ENCODE measurements at places on chromosomes 1 and 21. TPM values are rescaled to one million over a fixed set of nuclear protein-coding genes. Genes with fewer than 3 reads are reported as not detected.

LCE1D gene
- not detected for total RNA-seq

SNX7 gene
- 48.3 TPM for total RNA-seq

DNA sequence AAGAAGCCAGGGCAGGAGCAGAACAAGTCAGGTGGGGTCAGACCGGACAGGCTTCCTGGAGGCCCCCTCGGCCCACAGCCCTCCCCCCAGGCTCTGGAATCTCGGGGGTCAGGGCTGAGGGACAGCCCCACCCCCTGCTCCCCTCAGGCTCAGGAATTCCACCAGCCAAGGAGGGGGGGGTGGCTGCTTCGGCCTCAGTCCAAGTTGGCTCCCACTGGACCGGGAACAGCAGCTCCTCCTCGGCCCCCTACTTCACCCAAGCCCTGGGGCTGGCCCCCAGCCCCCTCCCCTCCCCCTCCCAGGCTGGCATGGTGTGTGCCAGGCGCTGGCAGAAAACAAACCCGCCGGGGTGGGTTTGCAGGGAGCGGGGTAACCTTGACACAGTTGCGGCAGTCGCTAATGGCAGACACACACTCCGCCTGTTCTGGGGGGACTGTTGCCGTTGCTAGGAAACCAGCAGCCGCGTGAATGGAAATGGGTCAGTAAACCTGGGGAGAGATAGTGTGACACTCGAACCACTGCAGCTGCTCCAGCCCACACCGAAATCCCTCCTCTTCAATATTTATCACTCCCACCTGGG, 32.4 kb downstream of the AHDC1 start:
- DNase-seq = peak; percentile 85

DNA sequence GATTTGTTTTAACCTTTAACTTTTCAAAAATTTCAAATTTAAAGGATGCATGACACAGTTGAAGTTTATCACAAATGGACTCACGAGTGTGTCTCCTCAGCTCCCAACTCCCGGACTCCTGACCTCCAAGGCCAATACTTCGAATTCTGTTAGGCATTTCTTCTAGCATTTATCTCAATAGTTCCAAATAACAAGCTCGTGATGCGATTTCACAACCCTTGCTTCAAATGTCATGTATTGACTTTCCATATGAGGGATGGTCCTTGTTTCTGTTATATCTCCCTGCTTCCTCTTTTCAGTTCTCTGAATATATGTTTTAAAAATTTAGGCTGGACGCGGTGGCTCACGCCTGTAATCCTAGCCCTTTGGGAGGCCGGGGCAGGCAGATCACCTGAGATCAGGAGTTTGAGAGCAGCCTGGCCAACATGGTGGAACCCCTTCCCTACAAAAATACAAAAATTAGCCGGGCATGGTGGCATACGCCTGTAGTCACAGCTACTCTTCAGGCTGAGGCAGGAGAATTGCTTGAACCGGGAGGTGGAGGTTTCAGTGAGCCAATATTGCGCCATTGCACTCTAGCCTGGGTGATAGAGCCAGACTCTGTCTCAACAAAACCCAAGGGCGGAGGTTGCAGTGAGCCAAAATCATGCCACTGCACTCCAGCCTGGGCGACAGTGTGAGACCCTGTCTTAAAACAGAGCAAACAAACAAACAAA, 52.0 kb upstream of the TINAGL1 start:
- no peak for DNase-seq

- DNase-seq = no peak
These were observed 16.0 kb upstream of the CHIA start for GRCh38 chr1:111274653-111275052.

DNA sequence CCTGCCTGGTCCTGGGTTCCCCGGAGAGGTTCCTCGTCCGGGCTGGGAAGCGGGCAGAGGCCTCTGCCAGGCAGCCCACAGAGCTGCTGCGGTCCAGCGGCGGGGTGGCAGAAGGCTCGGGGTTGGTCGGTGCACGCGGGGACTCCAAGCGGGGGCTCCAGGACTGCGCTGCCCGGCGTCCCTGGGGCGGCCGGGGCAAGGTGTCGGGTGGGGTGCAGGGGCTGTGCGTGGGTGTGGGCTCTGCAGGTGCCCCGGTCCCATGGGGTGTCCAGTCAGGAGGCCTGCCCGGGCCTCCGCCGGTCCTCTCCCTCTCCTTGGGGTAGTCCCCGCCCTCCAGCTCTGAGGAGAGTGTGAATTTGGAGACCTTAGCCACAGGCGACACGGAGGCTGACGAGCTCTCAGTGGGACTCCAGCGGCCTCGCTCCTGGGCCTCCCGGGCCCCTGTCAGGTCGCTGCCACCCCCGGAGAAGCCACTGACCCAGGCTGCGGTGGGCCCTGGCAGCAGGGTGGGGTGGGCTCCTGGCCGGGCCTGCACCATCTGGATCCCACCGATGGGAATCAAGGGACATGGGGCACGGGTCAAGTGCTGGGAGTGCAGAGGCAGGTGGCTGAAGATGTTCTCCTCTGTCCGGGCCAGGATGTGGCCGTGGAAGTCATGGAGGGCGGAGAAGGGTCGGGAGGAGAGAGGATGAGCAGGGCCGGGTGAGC, 26.2 kb upstream of the EDN2 start:
- DNase-seq = no peak

CAPN2 gene
- total RNA-seq = 135 TPM

- peak; percentile 43 for DNase-seq
These were observed 16.0 kb downstream of the SPAG17 start for GRCh38 chr1:118169016-118169415.

GRCh38 chr1:107835151-107835670, 129.8 kb downstream of the VAV3 start:
- DNase-seq = no peak

- peak; percentile 47 for DNase-seq
These were observed 668.0 kb downstream of the MRPL39 start for GRCh38 chr21:24939291-24939690.

TCHH gene
- total RNA-seq = not detected

DNA sequence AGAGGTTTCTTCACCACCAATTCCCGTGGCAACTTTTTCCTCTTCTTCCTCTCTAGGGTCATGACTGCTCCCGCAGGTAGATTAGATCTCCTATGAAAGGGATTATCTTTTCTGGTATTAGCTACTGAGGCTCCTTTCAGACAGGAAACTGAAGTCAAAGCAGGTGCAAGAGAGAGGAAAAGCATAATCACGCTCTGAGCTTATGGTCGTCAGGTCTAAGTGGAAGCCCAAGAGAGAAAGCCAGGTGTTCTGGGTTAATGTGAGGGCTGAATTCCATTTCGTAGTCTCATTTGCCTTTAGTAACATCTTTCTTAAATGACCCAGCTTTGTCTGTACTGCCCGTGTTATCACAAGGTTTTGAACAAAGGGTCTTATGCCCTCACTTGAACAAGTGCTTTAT, 8.3 kb upstream of the MAP3K21 start:
- DNase-seq = no peak

TP73 gene
- total RNA-seq = 6.1 TPM

GRCh38 chr1:9454494-9455066, 84.7 kb upstream of the SLC25A33 start:
- no peak for DNase-seq

- DNase-seq = no peak
These were observed 25.0 kb upstream of the PHTF1 start for GRCh38 chr1:113784104-113784779.
